ENCODE measurements at places on chromosomes 11 and 22. TPM values are rescaled to one million over a fixed set of nuclear protein-coding genes. Genes with fewer than 3 reads are reported as not detected.

DNA sequence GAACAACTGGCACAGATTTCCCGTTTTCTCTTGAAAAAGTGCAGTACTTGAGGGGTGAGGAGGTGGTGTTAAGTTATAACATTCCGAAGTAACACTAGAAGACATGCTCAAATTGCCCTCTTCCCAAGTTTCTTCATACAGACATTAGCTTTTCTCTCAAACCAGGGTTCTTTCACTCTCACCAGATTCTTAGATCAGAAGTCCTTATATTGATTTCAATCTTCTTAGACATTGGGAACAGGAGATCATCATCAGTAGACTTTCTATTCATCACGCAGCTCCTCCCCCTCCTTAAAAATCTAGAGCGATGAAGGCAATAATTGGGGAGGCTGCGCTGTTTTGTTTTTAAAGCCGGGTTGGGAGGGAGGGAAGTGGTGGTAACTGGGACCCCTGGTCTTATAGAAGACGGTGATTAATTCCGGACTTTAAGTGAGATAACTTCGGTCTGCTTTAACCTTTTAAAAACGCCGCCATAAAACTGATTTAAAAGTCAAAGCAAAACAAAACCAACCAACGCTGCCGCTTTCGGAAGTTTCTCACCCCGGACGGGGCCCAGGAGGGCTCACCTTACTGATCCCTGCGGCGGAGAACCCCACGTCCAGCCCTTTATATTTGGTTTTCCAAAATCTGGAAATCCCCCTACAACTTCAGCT, 665 bp downstream of the USP28 start:
- DNase-seq = peak; percentile 29
- H3K4me1 ChIP-seq = peaks cover 20% of the 10 kb centered on the region
- H3K27me3 ChIP-seq = no peaks in the 10 kb centered on the region
- H3K36me3 ChIP-seq = peaks cover 11% of the 10 kb centered on the region
- no peak overlapping the region for H3K27ac ChIP-seq

The UBQLN3 gene
- total RNA-seq = not detected

The MIOX gene
- total RNA-seq = 0.63 TPM

The OR4D5 gene
- not detected for total RNA-seq

- no peak for DNase-seq
- H3K36me3 ChIP-seq = no peaks in the 10 kb centered on the region
- peaks cover 7% of the 10 kb centered on the region for H3K4me1 ChIP-seq
- no peaks in the 10 kb centered on the region for H3K27me3 ChIP-seq
- no peak overlapping the region for H3K27ac ChIP-seq
Observed at GRCh38 chr22:46176508-46177003, 26.2 kb downstream of the PPARA start.

DNA sequence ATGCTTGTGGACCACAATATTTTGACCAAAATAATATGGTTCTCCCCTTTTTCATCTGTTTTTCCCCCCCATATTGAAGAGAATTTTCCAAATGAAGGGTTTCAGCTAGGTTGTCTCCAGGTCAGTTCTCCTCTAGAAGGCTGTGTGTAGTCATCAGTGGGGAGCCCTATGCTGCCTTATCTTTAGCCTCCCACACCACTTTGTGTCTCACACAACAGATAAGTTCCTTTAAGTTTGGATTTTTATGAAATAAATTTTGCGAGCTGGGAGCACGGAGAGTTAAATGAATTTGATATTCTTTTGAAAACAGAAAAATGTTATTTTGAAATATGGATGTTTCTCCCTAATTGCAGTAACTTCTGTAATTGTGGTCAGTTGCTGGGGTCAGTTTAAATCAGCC, 28.9 kb downstream of the PAX6 start:
- no peaks in the 10 kb centered on the region for H3K4me1 ChIP-seq
- H3K4me3 ChIP-seq = no peak overlapping the region
- H3K27me3 ChIP-seq = no peaks in the 10 kb centered on the region
- no peak overlapping the region for H3K27ac ChIP-seq
- H3K36me3 ChIP-seq = no peaks in the 10 kb centered on the region
- no peak for DNase-seq

- H3K36me3 ChIP-seq = no peaks in the 10 kb centered on the region
- no peak overlapping the region for H3K27ac ChIP-seq
- no peaks in the 10 kb centered on the region for H3K4me1 ChIP-seq
- H3K27me3 ChIP-seq = peaks cover 85% of the 10 kb centered on the region
Observed at GRCh38 chr11:117874910-117875381, 1.5 kb downstream of the FXYD6 start.

The VSTM5 gene
- total RNA-seq = not detected

GRCh38 chr22:44410451-44410991, 87.5 kb downstream of the RTL6 start:
- no peaks in the 10 kb centered on the region for H3K36me3 ChIP-seq
- H3K4me3 ChIP-seq = no peak overlapping the region
- DNase-seq = no peak
- H3K27me3 ChIP-seq = peaks cover 27% of the 10 kb centered on the region
- H3K27ac ChIP-seq = no peak overlapping the region

The OR56A5 gene
- total RNA-seq = not detected

The HBD gene
- total RNA-seq = not detected

The UBE2L6 gene
- 17.3 TPM for total RNA-seq

DNA sequence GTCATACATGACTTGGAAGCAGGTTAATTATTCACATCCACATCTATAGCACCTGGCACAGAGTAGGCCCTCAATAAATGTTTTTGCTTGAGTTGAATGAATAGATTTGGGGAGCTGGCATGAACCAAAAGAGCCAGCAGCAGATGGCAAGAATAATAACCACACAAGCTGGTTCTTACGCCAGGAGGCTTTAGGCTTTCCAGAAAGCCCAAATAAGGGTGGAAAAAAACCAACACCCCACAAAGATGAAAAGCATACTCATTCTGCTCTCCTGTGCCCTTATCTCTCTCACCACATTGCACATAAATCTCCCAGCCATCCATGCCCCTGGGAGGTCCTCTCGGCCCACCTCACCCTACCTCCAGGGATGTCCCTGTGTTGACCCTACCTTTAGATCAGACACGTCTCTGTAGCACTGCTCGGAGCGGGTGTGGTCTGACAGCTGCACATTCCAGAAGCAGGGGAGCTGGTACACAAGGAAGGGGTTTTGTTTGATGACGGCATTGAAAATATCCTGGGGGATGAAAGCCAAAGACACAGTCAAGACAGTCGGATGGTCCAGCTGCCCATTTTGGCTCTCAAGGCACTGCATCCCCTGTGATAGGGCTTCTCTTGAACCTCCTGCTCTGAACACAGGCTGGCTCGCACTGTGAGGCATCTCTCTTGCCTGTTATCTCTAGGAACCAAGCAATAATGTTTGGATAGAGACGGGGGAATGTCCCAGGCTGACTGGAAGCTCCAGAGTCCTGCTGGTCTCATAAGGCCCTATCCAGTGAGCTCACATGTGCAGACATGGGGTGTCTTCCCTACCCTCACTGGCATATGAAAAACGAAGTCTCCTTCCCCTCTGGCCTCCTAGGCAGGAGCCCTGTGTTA, 323.6 kb upstream of the SYN3 start:
- no peaks in the 10 kb centered on the region for H3K27me3 ChIP-seq
- H3K4me1 ChIP-seq = peaks cover 13% of the 10 kb centered on the region
- no peak overlapping the region for H3K27ac ChIP-seq
- no peak overlapping the region for H3K4me3 ChIP-seq
- DNase-seq = no peak

The KLHDC7B gene
- total RNA-seq = 4.1 TPM

The OR56A1 gene
- total RNA-seq = not detected

The CHST1 gene
- not detected for total RNA-seq

The OR5J2 gene
- total RNA-seq = not detected

The HORMAD2 gene
- not detected for total RNA-seq

GRCh38 chr11:29184939-29185890, 831.6 kb downstream of the KCNA4 start:
- H3K4me1 ChIP-seq = peaks cover 12% of the 10 kb centered on the region
- no peaks in the 10 kb centered on the region for H3K27me3 ChIP-seq
- H3K4me3 ChIP-seq = no peak overlapping the region
- peak; percentile 64 for DNase-seq

The ELFN2 gene
- 5.1 TPM for total RNA-seq

- no peaks in the 10 kb centered on the region for H3K4me1 ChIP-seq
- no peak overlapping the region for H3K4me3 ChIP-seq
- DNase-seq = no peak
- H3K27ac ChIP-seq = no peak overlapping the region
- no peaks in the 10 kb centered on the region for H3K27me3 ChIP-seq
- H3K36me3 ChIP-seq = no peaks in the 10 kb centered on the region
Observed at GRCh38 chr11:22076271-22076930, 116.5 kb upstream of the ANO5 start.

DNA sequence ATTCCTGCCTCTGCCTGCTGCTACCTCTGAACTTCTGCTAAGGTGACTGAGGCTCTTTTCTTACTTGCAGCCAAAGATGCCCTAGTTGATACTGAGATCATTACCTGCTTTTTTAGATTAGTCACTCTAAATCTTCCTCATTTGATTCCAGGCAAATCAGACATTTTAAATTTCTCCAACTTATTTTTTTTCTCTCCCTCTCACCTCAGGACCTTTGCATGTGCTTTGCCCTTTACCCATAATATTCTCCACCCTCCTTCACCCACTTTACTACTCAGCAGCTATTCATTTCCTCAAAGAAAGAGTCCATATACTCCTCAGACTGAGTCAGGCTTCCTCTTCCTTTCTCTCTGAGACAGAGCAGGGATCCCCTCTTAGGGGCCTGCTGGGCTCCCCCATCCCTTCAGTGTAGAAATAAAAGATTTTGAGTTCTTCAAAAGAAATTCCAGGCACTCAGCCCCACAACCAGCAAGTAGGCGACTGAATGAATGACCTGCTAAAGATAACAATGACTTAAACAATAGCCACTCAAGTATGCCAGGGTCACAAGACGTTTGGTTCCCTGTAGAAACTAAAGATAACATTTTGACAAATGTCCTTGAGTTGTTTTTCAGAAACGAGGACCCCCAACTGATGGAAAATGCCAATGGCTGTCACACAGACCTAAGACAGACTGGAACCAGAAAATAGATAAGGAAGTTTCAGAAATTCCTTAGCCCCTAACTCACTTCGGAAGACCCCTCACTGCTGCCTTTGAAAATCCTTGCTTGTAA, 104.2 kb downstream of the MTNR1B start:
- no peak overlapping the region for H3K4me3 ChIP-seq
- no peak for DNase-seq
- H3K36me3 ChIP-seq = no peaks in the 10 kb centered on the region
- no peak overlapping the region for H3K27ac ChIP-seq
- no peaks in the 10 kb centered on the region for H3K27me3 ChIP-seq

DNA sequence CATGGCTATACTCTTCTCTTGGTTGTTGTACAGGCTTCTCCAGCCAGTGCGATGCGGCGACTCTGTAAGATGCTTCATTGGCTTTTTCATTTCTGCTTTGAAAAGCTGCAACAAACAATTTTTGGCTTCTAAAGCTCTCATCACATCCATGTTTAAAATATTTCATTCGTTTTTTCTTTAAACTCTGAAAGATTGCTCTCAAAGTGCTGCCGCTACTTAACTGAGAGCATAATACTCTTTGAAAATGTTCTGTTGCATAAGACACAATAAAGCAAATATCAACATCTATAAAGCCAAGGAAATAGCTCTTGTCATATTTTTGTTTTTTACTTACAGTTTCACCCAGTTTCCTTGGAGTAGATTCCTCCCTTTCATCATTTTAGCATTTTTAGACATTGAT, 468.3 kb downstream of the TBC1D22A start:
- H3K4me3 ChIP-seq = no peak overlapping the region
- no peak for DNase-seq
- H3K4me1 ChIP-seq = no peaks in the 10 kb centered on the region
- no peak overlapping the region for H3K27ac ChIP-seq
- H3K27me3 ChIP-seq = peaks cover 25% of the 10 kb centered on the region

The RRP8 gene
- total RNA-seq = 27.6 TPM

DNA sequence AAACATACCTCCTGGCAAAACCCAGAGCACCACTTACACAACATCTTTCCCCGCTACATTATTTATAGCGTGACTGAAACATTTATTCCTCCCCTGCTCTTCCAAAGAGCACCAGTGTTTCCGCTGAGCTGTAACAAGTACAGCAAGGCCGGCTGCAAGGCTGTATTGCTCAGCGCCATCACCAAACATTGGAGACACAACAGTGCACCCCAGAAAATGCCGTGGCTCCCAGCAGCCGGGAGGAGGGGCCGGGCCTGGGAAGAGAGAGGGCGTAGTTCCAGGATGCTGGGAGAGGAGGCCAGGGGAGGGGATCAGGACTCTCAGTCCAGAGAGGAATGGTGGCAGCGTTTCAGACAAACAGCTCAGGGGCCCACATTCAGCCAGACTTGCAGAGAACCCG, 133.2 kb downstream of the DSCAML1 start:
- DNase-seq = no peak
- H3K4me1 ChIP-seq = no peaks in the 10 kb centered on the region
- no peak overlapping the region for H3K27ac ChIP-seq
- H3K27me3 ChIP-seq = peaks cover 80% of the 10 kb centered on the region
- no peaks in the 10 kb centered on the region for H3K36me3 ChIP-seq

GRCh38 chr22:50739279-50739691, 1.3 kb downstream of the ACR start:
- peaks cover 34% of the 10 kb centered on the region for H3K27me3 ChIP-seq
- H3K4me1 ChIP-seq = no peaks in the 10 kb centered on the region
- H3K36me3 ChIP-seq = no peaks in the 10 kb centered on the region
- DNase-seq = no peak
- no peak overlapping the region for H3K4me3 ChIP-seq
- no peak overlapping the region for H3K27ac ChIP-seq

- H3K36me3 ChIP-seq = no peaks in the 10 kb centered on the region
- no peak overlapping the region for H3K27ac ChIP-seq
- no peak for DNase-seq
- H3K4me3 ChIP-seq = no peak overlapping the region
- H3K27me3 ChIP-seq = no peaks in the 10 kb centered on the region
- H3K4me1 ChIP-seq = no peaks in the 10 kb centered on the region
Observed at GRCh38 chr11:71322861-71323582, 70.6 kb upstream of the SHANK2 start.

DNA sequence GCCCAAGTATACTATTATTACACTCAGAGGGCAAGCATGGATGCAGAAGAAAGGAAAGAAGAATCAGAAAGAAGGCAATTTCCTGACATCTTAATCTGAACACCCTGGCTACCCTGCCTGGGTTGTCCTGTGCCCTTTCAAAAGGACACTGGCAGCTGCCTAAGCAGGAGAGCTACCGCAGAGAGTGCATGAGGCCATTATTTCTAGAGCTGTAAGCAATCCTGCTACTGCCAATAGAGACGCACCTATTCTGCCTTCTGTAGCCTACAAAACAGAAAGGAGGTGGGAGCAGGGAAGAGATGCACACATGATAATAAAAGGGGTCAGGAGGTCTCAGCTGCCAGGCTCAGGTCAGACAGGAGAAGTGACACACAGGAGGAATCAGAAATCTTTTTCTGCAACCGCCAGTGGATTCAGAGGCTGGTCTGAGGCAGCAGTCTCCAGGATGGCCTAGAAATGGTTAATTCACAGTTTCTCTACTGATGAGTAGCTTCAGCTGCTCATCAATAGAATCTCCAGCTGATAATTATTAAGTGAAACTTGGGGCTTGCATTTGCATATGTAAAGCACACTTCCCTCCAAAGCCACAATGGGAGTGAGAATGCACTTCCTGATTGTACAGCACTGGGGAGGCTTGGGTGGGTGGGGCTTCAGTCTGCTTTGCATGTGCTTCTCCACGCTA, 253.9 kb downstream of the LARGE1 start:
- H3K4me1 ChIP-seq = no peaks in the 10 kb centered on the region
- no peak for DNase-seq
- no peak overlapping the region for H3K4me3 ChIP-seq
- H3K36me3 ChIP-seq = no peaks in the 10 kb centered on the region
